NCI-H226 (cell line): ENCODE measurements at places on chromosomes 7 and 10.

DNA sequence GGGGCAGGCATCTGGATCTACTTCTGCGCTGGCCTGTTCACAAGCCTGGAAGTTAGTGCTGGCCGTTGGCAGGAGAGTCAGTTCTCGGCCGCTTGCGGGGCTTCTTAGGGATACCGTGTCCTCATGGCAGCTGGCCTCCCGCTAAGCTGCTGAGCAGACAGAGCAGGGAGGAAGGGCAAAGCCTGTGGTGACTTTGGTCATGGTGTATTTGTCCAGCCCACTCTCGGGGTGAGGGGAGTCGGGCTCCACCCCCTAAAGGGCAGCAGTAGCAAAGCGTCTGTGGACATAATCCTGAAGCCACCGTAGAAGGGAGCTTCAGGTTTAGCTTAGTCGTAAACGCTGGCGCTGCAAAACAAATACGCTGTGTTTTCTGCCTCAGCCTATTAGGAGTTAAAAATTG lies 12.2 kb downstream of the UBE3C start:
- DNase-seq = no peak

- peak; percentile 16 for DNase-seq
These were observed 167.8 kb downstream of the BAMBI start for GRCh38 chr10:28845009-28845682.

DNA sequence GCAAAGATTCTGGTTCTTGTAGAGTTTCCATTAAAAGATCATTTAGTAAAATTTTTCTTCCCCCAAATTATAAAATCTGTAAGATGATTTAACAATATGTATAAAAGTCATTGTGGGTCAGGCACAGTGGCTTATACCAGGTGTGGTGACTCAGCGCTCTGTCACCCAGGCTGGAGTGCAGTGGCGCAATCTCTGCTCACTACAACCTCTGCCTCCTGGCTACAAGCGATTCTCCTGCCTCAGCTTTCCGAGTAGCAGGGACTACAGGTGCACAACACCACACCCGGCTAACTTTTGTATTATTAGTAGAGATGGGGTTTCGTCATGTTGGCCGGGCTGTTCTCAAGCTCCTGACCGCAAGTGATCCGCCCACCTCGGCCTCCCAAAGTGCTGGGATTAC lies 68.0 kb downstream of the SEPTIN14 start:
- DNase-seq = peak; percentile 14

GRCh38 chr7:102275123-102275703 lies 11.5 kb upstream of the SH2B2 start:
- DNase-seq = no peak

GRCh38 chr7:38535073-38535472 lies 96.1 kb downstream of the AMPH start:
- no peak for DNase-seq

GRCh38 chr10:46555366-46555712 lies 1.1 kb downstream of the GPRIN2 start:
- no peak for DNase-seq

- no peak for DNase-seq
These were observed 50.9 kb downstream of the LAMB4 start for GRCh38 chr7:108079276-108079647.

- DNase-seq = no peak
These were observed 30.6 kb upstream of the RHOBTB1 start for GRCh38 chr10:60974463-60975149.

- peak; percentile 86 for DNase-seq
These were observed 2.3 kb upstream of the MIOS start for GRCh38 chr7:7564323-7564780.
